ENCODE measurements at places on chromosomes 3 and 15.

DNA sequence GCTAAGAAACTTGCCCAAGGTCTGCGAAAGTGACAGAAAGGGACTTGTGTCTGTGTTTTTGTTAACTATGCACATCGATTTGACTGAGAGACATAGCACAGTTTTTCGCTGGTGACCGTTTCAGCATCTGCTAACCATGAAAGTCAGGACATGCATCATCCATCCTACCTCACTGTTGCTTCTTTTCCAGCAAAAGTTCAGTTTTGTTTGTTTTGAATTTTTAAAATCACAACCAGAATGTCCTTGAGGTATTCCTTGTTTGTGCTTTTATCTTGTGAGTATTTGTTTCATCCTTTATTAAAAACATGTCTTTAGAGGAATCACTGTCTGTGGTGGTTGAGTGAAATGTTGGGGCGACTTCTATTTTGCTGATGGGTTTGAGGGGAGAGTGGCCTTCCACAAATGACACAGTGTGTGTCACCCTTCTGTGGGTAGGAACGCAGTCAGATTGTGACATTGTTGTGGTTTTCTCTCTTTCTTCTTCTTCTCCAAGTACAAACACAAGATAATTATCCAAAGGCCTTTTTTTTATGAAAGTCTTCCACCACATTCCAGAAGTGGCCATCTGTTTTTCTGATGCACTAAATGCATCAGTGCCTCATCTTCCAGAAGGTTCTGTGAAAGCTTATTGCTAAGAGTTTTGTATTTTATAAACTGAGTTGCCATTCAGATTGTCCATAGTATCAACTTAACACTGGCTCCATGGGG lies 214.4 kb upstream of the NR2E3 start:
- no peak for DNase-seq

GRCh38 chr3:43773273-43774094 lies 82.7 kb downstream of the ABHD5 start:
- DNase-seq: peak; percentile 39

GRCh38 chr3:171643681-171644080 lies 166.6 kb downstream of the PLD1 start:
- no peak for DNase-seq

GRCh38 chr15:89111961-89112340 lies 23.7 kb downstream of the ABHD2 start:
- DNase-seq: no peak

DNA sequence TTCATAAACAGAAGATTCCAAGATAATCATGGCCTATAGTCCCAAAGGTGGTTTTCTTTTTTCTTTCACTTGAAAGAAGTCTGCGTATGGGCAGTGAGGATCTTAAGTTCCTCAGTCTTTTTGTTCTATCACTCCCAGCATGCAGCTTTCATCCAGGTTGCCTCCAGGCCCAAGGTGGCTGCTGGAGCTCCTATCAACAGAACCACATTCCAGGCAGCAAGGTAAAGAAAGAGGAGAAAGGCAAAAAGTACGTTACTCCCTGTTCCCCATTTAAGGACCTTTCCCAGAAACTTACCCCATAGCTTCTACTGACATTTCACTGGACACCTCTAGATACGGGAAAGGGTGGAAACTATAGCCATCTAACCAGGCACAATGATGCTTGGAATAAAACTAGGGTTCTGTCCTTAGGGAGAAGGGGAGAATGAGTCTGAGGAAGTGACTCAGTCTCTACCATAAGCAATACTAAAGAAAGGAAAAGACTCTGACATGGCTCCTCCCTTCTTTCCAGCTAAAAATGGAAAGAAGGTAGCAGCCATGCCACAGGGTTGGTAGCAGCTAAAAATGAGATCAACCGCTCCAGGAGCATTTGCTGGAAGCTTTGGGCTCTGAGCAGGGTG lies 313.9 kb upstream of the NR2E3 start:
- no peak for DNase-seq

- DNase-seq: no peak
Measured at GRCh38 chr3:152089528-152089927, 179.2 kb upstream of the MBNL1 start.

- no peak for DNase-seq
Measured at GRCh38 chr3:105611304-105612192, 244.8 kb downstream of the ALCAM start.

DNA sequence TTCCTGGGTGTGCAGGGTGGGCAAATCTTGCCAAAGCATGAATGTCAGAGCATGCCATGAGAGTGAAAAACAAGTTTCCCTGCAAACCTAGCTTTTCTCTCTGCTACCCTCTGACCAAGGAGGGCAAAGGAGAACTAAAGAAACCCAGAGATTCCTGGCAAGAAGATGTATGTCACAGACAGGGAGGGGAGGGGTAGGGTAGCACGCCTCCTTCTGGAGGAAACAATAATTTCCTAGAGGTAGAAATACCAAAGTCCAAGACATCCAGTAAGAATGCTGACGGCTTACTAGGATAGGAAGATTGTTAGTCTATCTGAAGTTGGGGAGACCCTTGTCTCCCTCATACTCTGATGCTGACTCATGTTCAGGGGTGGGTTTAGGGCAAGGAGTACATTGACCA lies 203.9 kb downstream of the NR1D2 start:
- peak; percentile 49 for DNase-seq

DNA sequence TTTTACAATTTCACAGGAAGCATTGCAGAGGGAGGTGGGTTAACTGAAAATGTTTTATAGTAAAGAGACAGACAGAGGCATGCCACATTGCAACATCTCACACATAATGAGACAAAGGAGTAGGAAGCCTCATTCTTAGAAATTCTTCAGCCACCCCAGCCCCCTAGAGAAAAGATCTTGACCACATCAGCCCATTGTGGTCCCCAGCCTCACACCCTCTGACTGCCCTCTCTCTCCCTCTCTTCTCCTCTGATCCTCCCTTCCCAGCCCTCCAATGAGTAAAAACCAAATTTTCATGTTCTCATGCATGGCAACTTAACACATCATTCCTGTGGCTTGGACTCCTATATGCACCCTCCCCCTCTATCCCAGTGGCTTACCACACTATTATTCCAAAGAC lies 174.1 kb downstream of the UACA start:
- peak; percentile 95 for DNase-seq

DNA sequence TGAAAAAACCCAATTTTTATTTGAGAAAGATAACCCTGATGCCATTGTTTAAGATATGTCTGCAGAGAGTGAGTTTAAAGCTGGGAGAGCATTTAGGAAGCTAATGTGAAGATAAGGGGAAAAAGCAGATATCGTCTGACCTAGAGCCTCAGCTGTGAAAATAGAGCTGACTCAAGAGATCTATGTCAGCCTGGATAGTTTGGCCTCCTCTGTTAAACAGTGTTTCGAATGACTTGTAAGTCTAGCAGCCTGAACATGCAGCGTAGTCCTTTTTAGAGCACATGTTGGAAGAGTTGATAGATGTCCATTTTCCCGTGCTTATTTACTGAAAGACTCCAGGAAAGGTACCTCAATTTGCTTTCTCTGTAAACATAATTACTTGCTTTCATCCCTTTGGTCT lies 48.1 kb downstream of the ALCAM start:
- DNase-seq: no peak

GRCh38 chr15:74207652-74208440 lies 5.3 kb upstream of the STRA6 start:
- DNase-seq: no peak

- DNase-seq: peak; percentile 77
Measured at GRCh38 chr15:34753236-34753894, 1.4 kb downstream of the GJD2 start.

DNA sequence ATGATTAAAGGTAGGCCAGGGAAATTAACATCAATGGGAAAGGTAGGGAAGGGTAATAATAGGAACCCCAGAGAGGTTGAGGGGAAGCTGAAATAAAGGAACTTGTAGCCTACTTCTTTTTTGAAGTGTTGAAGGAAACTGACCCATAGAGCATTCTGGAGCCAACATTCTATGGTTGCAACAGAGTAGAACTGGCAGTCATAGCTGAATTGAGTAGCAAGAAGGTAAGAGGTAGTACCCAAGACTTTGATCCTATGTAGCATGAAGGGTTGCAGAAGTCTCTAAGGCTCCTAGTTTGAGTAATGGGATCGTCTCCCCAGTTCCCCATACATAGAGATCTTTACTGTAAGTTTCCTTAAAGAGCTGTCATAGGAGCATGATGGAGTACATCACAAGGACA lies 7.4 kb upstream of the ZNF774 start:
- DNase-seq: no peak

DNA sequence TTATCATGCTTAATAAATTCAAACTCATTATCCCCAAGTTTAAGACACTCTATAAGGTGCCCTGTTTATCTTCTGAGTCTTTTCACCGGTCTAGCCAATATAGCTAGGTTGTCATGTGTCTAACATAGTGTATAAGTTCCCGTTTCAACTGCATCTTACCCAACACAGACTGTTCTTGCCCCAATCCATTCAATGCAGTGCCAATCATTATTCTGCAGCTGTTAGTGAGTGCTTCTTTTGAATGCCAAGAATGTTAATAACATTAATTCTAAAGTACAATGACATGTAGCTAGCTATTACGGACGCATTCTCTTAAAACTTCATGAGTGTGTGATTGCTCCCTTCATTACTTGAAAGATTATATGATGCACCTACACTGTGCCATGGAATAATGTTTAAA lies 646.4 kb upstream of the NR2F2 start:
- no peak for DNase-seq

- no peak for DNase-seq
Measured at GRCh38 chr3:134419214-134419959, 45.1 kb upstream of the AMOTL2 start.

- DNase-seq: no peak
Measured at GRCh38 chr3:191441687-191442086, 19.3 kb upstream of the PYDC2 start.

DNA sequence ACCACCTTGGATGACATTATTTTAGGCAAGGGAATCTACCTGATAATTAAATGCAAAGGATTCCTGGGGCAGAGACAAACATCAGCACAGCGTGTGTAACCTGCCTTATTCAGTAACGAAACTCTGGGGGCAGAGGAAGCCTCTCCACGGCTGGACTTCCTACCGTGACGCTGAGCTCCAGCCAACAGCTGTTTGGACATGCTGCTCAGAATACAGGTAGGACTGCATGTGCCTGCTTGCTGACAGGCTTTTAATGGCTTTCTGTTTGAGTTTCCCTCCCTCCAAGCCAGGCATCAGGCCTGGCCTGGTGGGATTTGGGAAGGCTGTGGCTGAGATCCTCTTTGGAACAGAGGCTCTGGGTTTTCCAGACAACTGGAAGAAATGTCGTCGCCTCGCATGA lies 150.6 kb downstream of the ADAMTS17 start:
- DNase-seq: no peak

DNA sequence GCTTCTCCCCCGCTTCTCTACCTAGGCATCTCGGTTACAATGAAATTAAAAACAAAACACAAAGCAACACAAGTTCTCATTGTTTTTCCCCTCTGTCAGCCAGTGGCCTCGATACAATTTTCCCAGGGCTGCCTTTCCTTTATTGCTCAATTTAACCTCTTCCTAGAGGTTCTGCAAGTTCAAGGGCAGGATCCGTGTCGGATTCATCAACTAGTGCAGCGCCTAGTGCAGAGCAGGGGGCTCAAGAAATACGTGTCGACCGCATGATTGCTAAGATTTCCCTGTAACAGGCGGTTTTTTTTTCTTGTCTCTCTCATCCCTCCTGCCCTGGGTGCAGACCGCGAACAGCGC lies 1.4 kb upstream of the BHLHE40 start:
- DNase-seq: peak; percentile 79

DNA sequence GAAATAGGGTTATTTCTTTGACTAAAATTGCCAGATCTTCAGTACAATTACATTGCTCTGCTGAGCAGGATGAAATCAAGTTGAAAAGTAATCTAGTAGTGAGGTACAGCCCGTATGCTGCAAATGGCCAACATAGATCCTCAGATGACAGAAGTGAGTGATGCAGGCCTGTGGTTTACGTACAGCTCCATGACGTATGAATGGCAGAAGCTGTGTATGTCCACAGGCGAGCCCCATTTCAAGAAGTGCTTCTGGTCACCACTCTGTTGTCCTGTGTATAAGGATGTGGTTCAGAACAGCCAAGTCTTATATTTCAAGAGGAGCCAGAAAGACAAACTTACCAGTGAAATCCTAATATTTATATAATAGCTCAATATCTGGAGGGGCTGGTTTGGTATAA lies 9.2 kb downstream of the CD86 start:
- no peak for DNase-seq

- no peak for DNase-seq
Measured at GRCh38 chr3:71339049-71339448, 244.5 kb downstream of the FOXP1 start.

- DNase-seq: peak; percentile 2
Measured at GRCh38 chr3:124492824-124493223, 237.4 kb upstream of the UMPS start.

DNA sequence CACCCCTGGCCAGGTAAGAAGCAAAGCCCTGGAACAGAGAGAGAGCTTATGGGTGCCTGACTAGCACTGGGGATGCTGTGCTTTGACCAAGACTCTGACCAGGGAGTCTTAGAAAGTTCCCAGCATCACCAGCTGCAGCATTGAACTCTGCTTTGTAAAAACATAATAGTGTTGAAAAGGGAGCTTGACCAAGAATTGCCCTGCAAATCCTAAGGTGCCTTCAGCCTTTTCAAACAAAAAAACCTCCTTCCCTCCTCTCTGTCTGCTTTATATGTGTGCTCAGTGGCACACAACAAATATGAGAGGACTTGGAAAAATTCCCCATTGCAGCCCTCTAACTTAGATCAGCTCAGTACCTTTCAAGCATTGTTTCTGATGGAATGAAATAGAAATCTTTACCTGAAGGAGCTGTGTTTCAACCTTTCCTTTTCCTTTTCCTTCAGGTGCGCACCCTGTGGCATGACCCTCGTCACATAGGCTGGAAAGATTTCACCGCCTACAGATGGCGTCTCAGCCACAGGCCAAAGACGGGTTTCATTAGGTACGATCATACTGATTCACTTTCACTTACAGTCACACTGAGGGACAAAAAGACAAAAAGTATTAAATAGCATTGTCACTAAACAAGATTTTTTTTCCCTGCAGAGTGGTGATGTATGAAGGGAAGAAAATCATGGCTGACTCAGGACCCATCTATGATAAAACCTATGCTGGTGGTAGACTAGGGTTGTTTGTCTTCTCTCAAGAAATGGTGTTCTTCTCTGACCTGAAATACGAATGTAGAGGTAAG lies 13.0 kb downstream of the THBS1 start:
- DNase-seq: no peak

- no peak for DNase-seq
Measured at GRCh38 chr3:42117175-42118008, 26.2 kb downstream of the TRAK1 start.

DNA sequence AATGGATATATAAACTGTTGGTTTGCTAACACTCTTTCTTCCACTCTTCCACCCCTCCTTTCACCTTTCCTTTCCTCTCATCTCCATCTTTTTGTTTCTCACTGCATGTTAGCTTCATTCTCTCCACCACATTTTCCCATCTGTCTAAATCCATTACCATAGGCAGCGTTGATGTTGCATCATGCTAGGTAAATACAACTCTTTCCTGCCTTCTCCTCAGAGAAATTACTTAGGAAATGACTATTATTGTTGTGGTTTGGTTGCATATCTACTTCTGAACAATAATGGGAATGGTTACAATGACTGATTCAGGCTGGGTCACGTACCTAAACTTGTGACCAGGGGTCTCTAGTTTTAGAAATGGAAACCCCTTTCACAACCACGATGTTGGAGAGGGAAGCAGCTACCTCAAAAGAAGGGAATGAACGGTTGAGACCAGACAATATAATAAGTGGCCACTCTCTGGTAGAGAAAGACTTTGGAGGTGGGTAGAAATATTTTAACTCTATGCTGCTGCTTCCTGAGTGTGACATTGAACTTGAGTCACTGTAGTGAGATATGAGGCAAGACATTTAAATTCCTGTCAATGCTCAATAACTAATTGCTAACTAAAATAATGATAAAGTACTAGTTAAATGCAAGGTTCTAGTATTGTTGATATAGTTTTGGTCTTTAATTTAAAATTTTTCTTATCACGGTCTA lies 314.1 kb upstream of the TGFBR2 start:
- DNase-seq: peak; percentile 54

All from KBM-7 (cell line).